Stimulated activated CD4-positive, alpha-beta T cell treated with anti-CD3 and anti-CD28 coated beads, Interleukin-2, amount 100 ng/mL, for 48 hours (primary cell): ENCODE measurements at places on chromosomes 1 and 21.
A peak's percentile ranks its signal among the peaks of the same experiment; 100 is the strongest.

- no peak for DNase-seq
Measured at GRCh38 chr1:151199873-151200581, 1.7 kb downstream of the PIP5K1A start.

DNA sequence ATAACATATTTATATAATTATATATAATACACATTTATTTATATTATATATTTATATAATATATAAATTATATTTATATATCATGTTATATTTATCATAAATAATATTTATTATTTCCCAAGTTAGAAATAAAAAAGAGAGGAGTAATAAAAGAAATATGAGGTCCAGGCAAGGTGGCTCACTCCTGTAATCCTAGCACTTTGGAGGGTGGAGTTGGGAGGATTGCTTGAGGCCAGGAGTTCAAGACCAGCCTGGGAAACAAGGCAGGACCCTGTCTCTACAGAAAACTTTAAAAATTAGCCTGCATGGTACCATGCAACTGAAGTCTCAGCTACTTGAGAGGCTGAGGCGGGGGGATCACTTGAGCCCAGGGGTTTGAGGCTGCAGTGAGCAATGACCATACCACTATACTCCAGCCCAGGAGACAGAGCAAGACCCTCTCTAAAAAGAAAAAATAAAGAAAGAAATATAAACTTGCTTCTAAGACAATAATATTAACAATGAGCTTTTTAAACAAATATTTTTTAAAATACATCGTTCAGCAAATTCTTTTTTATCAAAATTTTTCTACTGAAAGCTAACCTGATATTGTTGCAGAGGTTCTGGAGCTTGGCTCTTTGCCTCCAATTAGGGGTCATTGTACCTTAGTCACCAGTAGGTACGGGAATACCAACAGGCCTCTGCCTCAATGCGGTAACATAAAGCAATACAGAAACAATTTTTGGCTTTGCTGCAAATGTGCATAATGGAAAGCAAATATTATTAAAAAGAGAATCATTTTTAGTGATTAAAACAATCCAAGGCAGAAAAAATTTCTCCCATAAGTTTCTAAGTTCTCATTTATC lies 290.0 kb downstream of the SETD4 start:
- DNase-seq: no peak

DNA sequence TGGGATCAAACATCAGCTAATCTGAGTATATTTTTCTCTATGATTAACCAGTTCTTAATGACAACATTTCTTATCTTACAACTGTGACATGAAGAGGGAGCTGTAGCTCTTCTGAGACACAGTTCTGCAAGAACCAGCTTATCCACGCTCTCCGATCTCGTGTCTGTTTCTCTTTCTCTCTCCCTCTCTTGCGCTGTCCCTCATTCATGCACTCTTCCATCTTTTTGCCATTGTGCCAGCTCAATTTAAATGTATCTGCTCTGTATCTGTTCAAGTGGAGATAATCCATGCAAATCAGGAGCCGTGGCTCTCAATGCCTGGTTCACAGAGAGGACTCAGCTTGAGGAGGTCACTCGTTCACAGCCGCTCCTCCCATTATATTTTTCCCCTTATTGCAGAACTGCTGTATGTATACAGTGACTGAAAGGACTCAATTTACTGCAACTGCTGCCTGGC lies 494.7 kb upstream of the ADGRL2 start:
- no peak for DNase-seq

DNA sequence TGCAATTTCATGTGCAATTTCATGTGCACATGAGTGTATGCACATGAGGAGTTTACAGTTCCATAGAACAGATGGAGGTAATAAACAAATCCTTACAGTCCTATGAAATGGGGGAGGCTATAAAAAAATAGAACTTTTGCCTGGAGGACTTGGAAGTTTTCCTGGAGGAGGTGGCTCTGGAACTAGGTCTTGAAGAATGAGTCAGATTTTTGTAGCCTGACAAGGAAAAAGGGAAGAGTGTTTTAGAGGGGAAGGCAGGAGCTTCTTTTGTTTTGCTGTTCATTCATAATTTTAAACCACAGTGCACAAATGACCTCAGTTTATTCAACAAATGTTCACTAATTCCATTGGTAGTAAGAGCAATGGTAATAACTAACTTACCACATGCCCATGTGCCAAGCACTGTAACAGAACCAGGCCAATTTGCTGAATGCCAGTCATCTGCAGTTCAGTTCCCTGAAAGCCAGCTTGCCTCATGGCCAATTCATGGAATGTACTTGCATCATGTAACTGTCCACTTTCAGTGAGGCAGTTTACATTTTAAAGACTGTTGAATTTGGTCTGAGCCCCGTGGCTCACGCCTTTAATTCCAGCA lies 2.7 kb downstream of the DIO1 start:
- DNase-seq: no peak

DNA sequence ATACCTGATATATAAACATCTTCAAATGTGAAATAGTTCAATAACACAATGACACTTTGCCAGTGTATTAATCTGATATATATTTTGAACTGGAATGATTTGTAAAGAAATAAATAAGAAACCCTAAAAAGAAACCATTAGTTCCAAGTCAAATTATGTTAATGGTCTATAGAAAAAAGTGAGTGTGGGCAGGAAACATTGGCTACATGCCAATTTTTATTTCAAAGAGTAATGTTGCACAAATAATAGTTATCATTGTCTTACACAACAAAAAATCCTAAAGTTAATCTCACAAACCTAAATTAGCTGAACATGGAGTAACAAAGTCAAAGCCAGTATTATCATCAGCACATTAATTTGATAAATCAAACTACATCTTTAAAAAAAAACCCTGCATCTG lies 37.9 kb upstream of the BATF3 start:
- no peak for DNase-seq

DNA sequence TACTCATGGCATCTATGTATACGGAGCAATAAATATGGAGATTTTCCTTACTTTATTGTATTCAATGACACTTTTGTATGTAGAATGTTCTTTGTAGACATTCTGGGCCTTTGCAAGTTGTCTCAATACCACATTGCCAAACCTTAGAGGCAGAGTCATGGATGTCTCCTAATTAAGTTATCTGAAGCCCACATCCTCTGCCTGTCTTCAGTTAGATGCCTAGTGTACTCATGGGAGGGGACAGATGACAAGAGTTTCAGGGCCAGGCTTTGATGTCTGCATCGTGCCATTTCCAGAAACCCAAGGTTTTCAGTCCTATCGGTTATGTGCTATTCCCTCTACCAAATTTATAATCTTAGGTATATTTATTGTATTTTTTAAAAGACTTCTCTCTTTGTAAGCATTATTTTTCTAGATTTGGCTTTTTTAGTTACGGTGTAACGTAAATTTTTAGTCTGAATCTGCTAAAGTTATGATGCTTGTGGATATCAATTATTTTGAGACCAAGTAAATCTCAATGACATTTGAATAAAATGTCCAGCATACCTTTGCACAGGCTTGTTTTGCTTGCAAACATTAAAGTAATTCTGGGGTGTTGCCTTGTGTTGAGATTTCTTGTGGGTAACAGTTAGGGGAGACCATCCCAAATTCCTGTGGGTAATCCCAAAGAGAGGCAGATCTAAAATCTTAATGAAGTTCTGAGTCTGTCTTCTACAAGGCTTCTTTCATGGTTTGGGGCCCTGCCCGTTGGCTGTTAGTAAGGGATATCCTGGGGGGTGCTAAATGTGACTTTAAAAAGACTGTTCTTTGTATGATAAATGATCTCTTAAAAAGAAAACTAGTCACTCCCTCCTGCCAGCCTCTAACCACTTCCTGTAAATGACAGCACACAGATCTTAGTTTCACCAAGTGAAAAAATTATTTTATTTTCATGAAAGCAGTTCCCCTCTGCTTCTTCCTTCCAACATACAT lies 8.0 kb upstream of the MACF1 start:
- no peak for DNase-seq

- DNase-seq: no peak
Measured at GRCh38 chr1:30789388-30790255, 32.0 kb upstream of the LAPTM5 start.

DNA sequence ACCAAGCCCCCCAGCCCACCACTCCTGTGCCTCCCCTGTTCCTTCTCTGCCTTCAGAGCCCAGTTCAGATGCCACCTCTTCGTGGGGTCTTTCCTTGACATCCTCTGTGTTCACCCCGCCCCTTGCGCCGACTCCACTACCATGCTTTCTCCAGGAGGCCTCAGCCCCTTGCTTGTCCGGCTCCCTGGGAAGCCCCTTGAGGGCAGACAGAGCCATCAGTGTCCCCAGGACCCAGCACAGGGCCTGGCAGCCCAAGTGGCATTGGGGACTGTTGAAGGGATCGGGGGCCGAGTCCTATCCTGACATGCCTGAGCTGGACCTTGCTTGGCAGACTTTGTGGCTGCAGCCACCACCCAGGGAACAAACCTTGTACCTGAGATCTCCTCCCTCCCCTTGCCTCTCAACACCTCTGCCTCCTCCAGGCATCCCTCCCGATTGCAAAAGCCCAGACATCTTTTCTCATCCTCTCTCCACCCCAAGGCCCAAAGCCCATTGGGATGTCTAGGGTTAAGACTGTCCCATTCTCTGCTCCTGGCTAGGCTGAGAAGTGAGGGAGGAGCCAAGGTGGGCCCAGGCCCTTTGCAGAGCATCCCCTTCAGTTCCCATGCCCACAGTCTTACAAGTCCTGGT lies 3.4 kb downstream of the CLDN19 start:
- DNase-seq: no peak

DNA sequence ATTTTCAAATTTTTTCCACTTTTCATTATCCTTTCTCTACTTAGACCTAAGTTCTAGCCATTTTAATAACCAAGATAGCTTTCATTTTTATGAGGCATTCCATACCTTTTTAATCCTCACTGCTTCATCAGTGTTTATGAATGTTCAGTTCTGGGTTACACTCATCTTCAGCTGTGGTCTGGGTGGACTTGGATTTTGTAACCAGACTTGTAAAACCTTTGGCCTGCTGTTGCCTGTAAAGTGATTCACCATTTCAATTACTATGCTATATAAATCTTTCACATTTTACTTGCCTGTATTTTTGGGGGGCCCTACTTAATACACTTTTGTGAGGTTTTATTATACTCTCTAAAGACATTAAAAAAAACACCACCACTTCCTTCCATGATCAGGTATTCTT lies 46.2 kb downstream of the USP25 start:
- DNase-seq: no peak

DNA sequence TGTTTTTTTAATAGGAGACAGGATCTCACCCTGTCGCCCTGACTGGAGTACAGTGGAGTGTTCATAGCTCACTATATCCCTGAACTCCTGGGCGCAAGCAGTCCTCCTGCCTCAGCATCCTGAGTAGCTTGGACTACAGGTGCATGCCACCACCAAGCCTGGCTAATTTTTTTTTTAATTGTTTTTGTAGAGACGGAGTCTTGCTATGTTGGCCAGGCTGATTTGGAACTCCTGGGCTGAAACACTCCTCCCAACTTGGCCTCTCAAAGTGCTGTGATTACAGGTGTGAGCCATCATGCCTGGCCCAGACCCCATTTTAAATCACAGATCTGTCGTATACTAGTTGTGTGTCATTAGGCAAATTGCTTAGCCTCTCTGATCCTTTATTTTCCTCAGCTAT lies 161.1 kb downstream of the DYRK1A start:
- no peak for DNase-seq

- no peak for DNase-seq
Measured at GRCh38 chr1:18978706-18979105, 22.2 kb upstream of the IFFO2 start.

- no peak for DNase-seq
Measured at GRCh38 chr21:39518847-39519210, 67.1 kb downstream of the SH3BGR start.

DNA sequence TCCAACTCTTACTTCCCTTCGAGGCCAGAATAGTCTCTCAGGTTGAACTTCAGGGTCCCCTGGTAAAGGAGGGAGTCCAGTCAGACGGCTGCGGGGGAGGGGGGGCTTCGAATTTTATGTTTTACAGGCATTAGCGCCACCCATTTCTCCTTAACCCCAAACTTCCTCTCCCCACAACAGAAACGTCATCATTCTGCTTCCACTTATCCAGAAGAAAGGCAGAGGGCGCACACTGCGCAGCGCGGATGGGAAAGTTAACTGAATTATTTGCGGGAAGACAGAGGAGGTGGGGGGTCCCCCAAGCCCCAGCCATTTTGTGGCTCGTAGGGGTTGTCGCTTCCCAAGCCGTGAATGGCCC lies 529 bp upstream of the PRMT2 start:
- peak; percentile 25 for DNase-seq

DNA sequence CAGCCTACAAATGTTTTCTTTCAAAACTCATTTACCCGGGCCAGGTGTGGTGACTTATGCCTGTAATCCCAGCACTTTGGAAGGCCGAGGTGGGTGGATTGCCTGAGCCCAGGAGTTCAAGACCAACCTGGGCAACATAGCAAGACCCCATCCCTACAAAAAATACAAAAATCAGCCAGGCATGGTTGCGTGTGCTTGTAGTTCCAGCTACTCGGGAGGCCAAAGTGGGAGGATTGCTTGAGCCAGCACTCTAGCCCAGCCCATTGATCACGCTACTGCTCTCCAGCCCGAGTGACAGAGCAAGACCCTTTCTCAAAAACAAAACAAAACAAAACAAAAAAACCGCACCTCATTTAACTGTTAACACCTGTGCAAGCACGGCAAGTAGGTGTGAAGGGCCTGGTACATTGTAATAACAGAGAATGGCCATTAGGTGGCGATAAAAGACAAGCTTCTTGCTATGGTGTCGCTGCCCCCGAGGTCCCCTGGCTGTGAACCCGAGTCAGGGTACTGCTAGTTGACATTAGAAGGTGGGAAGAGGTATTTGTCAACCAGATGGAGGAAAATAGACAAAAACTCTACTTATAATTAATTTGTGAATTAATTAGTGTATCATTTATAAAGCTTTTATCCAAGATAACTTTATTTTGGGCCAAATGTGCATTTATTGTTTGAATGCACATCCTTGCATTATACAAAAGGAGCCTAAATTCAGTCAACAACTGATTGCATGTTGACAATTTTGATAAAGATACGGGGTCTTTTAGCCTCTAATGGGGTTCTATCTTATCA lies 66.5 kb downstream of the SH3BGR start:
- peak; percentile 28 for DNase-seq

DNA sequence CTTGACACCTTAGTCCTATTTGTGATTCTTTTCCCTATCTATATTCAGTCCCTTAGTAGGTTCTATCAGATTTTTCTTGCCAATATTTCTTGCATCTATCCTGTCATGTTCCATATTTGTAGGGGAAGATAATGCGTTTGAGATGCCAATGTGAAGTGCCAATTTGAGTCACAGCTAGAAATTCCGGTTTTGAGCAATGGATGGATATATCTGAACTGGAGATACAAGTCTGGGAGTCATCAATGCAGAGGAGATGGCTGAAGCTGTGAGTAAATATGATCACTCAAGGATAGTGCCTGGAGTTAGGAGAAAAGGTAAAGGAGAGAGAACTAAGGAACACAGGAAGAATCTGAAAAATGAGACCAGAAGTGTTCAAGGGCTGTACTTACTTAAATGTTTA lies 93.8 kb downstream of the COQ8A start:
- no peak for DNase-seq

GRCh38 chr1:115302390-115302961 lies 35.6 kb downstream of the NGF start:
- no peak for DNase-seq

- DNase-seq: no peak
Measured at GRCh38 chr1:236398538-236398937, 4.5 kb downstream of the EDARADD start.
